ENCODE measurements at places on chromosomes 12 and 14. TPM values are rescaled to one million over a fixed set of nuclear protein-coding genes. Genes with fewer than 3 reads are reported as not detected.

GRCh38 chr14:95683793-95684192 is 2.4 kb upstream of the TCL1B start:
- DNase-seq = no peak
- no peaks in the 10 kb centered on the region for H3K36me3 ChIP-seq
- H3K4me3 ChIP-seq = no peak overlapping the region

- no peaks in the 10 kb centered on the region for H3K4me1 ChIP-seq
- DNase-seq = no peak
- H3K4me3 ChIP-seq = no peak overlapping the region
- H3K36me3 ChIP-seq = peaks cover 11% of the 10 kb centered on the region
- H3K27ac ChIP-seq = no peak overlapping the region
Measured at GRCh38 chr12:2673966-2674810, 120.6 kb upstream of the FKBP4 start.

DNA sequence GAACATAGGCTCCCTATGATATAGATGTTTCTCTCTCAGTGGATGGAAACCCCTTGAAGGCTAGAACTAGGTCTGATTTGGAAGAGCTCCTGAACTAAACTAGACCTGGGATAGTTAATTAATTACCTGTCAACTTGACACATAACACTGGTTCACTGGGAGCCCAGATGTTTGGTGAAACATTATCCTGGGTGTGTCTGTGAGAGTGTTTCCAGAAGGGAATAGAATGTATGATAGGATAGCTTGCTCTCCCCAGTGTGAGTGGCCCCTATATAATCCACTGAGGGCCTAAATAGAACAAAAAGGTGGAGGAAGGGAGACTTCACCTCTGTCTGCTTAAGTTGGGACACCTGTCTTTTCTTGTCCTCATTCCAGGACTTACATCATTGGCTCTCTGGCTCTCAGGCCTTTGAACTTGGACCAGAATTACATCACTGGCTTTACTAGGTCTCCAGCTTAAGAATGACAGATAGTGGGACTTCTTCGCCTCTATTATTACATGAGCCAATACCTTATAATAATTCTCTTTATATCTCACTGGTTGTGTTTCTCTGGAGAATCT is 194.1 kb downstream of the KTN1 start:
- H3K36me3 ChIP-seq = no peaks in the 10 kb centered on the region
- no peak overlapping the region for H3K27ac ChIP-seq
- peaks cover 6% of the 10 kb centered on the region for H3K27me3 ChIP-seq
- no peak overlapping the region for H3K4me3 ChIP-seq
- DNase-seq = no peak

GRCh38 chr12:110117956-110118685 is 6.0 kb upstream of the IFT81 start:
- peaks cover 8% of the 10 kb centered on the region for H3K4me1 ChIP-seq
- H3K27ac ChIP-seq = no peak overlapping the region
- no peak overlapping the region for H3K4me3 ChIP-seq

DNA sequence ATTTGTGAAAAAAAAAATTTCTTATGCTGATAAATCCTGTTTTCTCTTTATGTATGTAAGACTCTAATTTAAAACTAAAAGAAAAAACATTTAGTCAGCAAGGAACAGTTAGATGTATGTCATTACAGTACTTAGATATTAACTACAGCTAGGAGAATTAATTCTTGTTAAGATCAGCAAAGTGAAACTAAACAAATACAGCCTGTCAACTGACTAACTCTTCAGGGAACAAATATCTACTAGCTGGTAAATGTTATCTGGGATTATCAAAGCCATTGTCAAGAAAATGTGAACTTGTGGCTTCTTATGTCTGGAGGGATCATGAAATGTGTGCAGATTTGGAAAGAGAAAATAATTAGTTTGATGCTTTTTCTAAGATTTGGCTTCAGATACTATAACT is 27.5 kb downstream of the MGAT4C start:
- no peaks in the 10 kb centered on the region for H3K4me1 ChIP-seq
- no peaks in the 10 kb centered on the region for H3K27me3 ChIP-seq
- no peak overlapping the region for H3K27ac ChIP-seq
- H3K36me3 ChIP-seq = no peaks in the 10 kb centered on the region
- no peak for DNase-seq
- no peak overlapping the region for H3K4me3 ChIP-seq

DNA sequence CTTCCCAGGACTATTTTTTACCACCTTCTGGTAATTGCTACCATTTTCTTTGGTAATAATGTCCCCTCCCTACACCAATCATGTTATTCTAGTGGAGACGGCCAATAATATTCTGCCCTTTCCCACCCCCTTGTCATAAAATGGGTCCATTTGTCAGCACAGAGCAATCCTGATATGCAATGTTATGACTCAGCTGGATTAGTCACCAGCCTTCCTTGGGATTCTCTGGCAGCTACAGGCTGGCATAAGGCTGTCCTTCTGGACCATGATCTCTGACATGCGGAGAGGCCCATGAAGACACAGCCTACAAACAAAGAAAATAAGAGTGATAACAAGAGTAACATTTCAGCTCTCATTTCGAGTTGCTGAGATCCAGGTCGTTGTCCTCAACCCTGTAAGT is 222.0 kb upstream of the CPNE8 start:
- DNase-seq = no peak
- no peak overlapping the region for H3K27ac ChIP-seq
- H3K27me3 ChIP-seq = no peaks in the 10 kb centered on the region
- H3K4me1 ChIP-seq = no peaks in the 10 kb centered on the region

DNA sequence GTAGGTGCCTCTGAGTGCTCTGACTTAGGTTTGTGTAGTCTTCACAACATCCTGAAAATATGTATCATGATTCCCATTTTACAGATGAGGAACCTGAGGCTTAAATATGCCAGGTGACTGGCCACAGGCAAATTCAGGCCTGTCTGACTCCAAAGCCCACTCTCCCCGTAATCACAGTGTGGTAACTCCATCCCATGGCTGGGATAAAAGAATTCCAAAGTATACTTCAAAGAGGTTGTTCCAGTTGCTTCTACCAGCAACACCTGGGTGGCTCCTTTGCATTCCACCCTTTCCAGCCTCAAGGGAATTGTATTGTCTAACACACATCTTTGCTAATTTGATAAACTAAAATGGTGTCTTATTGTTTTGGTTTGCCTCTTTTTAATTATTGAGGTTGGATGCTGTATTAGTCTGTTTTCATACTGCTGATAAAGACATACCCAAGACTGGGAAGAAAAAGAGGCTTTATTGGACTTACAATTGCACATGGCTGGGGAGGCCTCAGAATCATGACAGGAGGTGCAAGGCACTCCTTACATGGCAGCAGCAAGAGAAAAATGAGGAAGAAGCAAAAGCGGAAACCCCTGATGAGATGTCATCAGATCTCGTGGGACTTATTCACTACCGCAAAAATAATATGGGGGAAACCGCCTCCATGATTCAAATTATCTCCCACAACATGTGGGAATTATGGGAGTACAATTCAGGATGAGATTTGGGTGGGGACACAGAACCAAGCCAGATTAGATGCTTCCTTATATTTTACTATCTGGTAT is 9.9 kb upstream of the CHST11 start:
- H3K36me3 ChIP-seq = peaks cover 4% of the 10 kb centered on the region
- no peak overlapping the region for H3K4me3 ChIP-seq
- H3K27me3 ChIP-seq = peaks cover 43% of the 10 kb centered on the region
- H3K4me1 ChIP-seq = no peaks in the 10 kb centered on the region
- no peak overlapping the region for H3K27ac ChIP-seq

DNA sequence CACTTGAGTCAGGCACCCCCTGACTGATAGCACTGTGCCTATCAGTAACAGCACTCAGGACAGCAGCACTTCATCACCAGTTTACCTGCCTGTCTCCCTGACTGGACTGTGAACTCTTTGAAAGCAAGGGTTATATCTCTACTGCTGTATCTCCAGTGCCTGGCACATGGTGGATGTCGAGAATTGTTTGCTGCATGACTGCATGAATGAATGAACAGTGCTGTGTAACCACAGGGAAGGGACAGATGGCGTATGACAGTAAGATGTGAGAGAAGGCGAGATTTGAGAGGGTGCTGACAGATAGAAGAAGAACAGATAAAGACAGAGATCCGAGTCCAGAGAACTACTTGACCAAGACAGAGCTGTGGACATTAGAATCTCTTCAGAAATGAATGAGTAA is 29.7 kb downstream of the BRAP start:
- no peak overlapping the region for H3K4me3 ChIP-seq
- H3K27me3 ChIP-seq = no peaks in the 10 kb centered on the region
- no peak overlapping the region for H3K27ac ChIP-seq

GRCh38 chr12:25975179-25975578 is 16.7 kb downstream of the RASSF8 start:
- H3K36me3 ChIP-seq = peaks cover 26% of the 10 kb centered on the region
- peaks cover 95% of the 10 kb centered on the region for H3K4me1 ChIP-seq

DNA sequence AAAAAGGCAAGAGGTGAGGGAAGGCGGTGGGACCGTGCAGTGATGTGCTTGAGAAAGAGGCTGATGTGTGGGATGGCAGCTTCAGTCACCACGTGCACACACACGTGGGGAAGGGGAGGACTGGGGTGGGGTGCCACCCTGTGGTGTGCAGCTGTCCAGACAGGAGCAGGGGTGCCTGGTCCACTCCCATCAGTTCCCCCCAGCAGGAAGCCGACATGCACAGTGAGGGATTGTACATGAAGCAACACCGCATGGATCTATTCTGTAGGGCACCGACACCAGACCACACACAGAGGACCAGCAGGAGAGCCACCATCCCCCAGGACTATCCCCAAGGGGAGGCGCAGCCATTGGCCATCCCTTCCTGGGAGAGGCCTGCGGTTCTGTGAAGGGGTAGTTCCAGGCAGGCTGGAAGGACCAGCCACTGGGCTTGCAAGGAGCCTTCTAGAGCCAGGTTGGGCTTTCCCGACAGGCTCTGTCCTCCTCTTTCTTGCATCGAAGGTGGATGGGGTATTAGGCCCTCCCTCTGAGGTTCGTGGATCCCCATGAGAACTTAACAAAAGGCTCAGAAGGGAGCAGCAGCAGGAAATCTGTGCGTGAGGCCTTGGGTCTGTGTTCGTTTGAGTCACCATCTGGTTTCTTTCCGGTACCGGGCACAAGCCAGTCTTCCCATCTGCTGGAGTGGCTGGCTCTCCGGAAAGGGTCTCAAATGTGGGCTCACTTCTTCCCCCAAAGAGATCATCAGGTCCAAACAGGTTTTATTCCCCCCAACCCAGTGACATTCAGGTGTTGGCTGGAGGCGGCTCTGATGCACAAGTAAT is 59.8 kb downstream of the PLEKHG3 start:
- peaks cover 1% of the 10 kb centered on the region for H3K27me3 ChIP-seq
- no peaks in the 10 kb centered on the region for H3K36me3 ChIP-seq
- H3K4me3 ChIP-seq = peak overlapping the region; percentile 87
- peak overlapping the region; percentile 92 for H3K27ac ChIP-seq

GRCh38 chr14:70268760-70269159 is 80.0 kb upstream of the SLC8A3 start:
- H3K4me3 ChIP-seq = no peak overlapping the region
- H3K27me3 ChIP-seq = no peaks in the 10 kb centered on the region
- no peak for DNase-seq

GRCh38 chr12:45259675-45260074 is 43.8 kb downstream of the ANO6 start:
- peaks cover 12% of the 10 kb centered on the region for H3K36me3 ChIP-seq
- no peaks in the 10 kb centered on the region for H3K27me3 ChIP-seq
- H3K4me1 ChIP-seq = peaks cover 67% of the 10 kb centered on the region
- H3K27ac ChIP-seq = peak overlapping the region; percentile 60
- peak overlapping the region; percentile 53 for H3K4me3 ChIP-seq

- H3K4me3 ChIP-seq = no peak overlapping the region
- peaks cover 52% of the 10 kb centered on the region for H3K4me1 ChIP-seq
- DNase-seq = no peak
- H3K27me3 ChIP-seq = no peaks in the 10 kb centered on the region
- peaks cover 46% of the 10 kb centered on the region for H3K36me3 ChIP-seq
Measured at GRCh38 chr12:1188016-1188415, 197.0 kb downstream of the ERC1 start.

GRCh38 chr14:99055816-99056215 is 216.2 kb downstream of the BCL11B start:
- H3K4me3 ChIP-seq = no peak overlapping the region
- no peak overlapping the region for H3K27ac ChIP-seq

DNA sequence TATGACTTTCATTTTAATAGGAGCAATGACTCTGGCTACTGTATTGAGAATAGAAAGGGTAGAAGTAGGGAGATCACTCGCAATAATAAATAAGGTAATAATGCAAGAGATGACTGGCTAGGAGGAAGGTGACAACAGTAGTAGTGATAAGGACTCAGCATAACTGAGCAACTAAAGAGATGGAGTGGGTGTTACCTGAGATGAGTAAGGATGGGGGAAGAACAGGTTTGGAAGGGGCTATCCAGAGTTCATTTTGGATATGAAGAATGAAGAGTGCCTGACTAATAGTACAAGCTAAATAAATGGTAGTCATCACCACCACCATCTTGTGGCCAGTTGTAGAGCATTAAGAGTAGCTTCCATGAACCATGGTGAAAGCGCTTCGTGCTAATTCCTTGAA is 101.1 kb downstream of the RPS6KA5 start:
- no peaks in the 10 kb centered on the region for H3K4me1 ChIP-seq
- no peaks in the 10 kb centered on the region for H3K36me3 ChIP-seq
- no peak for DNase-seq

DNA sequence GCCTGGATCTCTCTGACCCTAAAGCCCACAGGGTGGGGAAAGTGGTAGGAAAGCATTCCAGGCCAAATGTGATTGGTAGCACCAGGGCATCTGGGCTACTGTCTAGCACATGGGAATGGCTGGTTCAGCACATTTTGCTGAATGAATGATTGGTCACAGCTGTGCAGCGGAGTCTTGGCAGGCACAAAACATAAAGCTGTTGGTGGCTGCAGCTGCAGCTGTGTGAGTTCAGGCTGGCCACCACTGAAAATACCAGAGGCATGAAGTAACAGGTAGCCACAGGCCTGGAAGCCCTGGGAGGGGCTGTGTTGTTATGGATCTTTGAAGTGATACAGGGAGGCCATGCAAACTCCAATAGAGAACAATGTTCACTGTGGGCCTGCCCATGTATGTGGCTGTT is 72.7 kb downstream of the MYRFL start:
- H3K4me1 ChIP-seq = peaks cover 25% of the 10 kb centered on the region
- H3K4me3 ChIP-seq = no peak overlapping the region
- DNase-seq = peak; percentile 75

DNA sequence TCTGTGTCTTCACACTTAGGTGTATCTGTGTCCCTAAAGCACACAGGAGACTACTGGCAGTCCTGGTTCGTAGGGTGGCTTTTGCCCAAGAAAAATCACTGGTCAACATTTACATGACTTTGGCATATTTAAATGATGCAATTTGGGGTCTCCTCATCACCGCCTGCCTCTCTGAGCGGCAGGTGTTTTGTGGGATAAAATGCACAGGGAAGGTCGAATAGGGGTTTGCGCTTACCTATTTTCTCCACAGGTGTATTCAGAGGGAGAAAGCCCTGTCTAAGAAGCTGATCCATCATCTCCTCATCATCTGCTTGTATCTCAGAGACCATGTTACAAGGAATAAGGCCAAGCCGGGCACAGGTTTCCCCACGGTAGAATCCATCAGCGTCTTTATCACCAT is 74.7 kb downstream of the PIWIL1 start:
- peaks cover 3% of the 10 kb centered on the region for H3K27me3 ChIP-seq
- H3K27ac ChIP-seq = no peak overlapping the region
- H3K4me3 ChIP-seq = no peak overlapping the region

The IL22 gene
- not detected for total RNA-seq

The NTN4 gene
- 79.2 TPM for total RNA-seq

The LRRK2 gene
- 1.2 TPM for total RNA-seq

The C1R gene
- 35.8 TPM for total RNA-seq

The PPP4R4 gene
- 0.16 TPM for total RNA-seq

The PRB4 gene
- not detected for total RNA-seq

The SALL2 gene
- 2.6 TPM for total RNA-seq

The PZP gene
- total RNA-seq = not detected

The CLEC7A gene
- total RNA-seq = not detected

All from HFFc6 (cell line).